ENCODE measurements at places on chromosomes 7 and 10.

DNA sequence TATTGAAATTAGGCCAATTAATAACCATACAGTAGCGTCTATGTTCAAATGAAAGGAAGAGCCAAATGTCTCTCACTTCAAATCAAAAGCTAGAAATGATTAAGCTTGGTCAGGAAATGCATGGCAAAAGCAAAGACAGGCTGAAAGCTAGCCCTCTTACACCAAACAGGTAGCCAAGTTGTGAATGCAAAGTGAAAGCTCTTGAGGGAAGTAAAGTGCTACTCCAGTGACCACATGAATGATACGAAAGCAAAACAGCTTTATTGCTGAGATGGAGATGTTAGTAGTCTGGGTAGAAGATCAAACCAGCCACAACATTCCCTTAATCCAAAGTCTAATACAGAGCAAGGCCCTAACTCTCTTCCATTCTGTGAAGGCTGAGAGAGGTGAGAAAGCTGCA is 123.8 kb downstream of the TEX36 start:
- DNase-seq: no peak

- no peak for DNase-seq
These were observed 560.8 kb downstream of the AUTS2 start for GRCh38 chr7:70159121-70159520.

DNA sequence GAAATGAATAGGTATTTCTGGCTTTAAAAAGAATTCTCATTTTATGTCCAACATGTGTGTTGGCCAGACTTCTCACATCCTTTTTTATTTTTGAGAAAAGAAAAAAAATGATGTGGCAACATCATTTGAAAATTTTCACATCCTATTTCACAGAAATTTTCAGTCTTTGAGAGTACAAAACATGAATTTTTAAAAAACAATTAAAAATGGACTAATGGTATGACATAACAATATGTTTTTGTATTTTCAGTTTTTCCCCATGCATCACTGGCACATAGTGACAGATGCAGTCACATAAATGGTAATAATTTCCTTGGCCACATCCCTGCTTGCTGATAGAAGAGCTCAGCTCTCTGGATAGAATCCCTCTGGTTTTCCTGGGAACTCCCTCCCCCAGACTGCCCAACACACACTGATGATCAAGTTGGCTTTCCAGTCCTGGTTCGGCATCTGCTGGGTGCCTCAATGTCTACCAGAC is 188.5 kb upstream of the AGR3 start:
- DNase-seq: no peak

- no peak for DNase-seq
These were observed 340.5 kb downstream of the TNS3 start for GRCh38 chr7:47241112-47242065.

DNA sequence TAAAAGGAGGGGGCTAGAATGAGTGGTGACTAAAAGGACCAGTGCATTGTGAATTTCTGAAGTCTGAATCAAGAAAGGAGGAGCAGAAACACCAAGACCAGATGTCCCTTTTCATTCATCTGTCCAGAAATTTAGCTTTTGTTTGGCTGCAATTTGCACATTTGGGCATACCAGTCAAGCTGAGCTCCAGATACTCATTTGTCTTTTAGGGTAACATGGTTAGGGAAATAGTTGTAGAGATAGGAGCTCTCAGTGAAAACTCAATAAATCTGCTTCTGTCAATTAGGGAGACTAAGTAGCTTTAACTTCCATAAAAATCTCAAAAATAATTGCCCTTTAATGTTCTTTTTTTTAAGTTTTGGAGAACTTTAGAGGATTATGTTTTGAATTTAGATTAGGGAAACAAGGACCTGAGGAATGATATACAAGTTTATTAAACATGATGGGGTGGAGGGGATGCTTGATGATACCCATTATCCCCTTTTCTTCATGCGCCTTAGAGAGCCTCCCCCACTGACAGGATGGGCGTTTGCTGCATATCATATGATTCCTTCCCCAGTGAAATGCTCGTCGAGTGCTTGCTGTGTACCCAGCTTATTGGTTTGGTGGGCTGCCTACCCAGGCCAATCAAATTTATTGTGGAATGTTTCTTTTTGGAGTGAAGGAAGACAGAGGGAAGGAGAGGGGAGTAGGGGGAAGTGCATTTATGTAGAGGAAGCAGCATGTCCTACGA is 50.7 kb upstream of the RPA3 start:
- no peak for DNase-seq
